ENCODE measurements at places on chromosomes 12 and 14.

GRCh38 chr14:94307410-94307992 lies 14.4 kb upstream of the SERPINA10 start:
- DNase-seq: no peak

- peak; percentile 87 for DNase-seq
Observed at GRCh38 chr14:104202259-104203070, 64.1 kb downstream of the KIF26A start.

DNA sequence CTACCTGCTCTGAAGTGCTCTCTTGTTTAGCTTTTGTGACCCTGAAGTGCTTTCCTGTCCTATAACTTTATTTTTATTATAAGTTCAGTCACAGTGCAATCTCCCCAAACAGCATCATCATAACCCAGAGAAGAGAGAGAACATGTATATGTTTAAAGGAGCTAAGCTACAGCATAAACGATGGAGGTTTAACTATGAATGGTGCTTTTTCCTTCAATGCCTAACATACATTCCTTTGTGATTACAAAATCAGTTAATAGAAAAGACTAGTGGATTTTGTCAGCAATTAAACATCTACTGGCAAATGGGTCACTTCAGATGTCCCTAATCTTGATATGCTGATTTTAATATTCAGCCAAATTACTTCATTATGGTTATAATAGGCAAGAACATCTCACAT lies 46.4 kb downstream of the ZFYVE21 start:
- peak; percentile 17 for DNase-seq

DNA sequence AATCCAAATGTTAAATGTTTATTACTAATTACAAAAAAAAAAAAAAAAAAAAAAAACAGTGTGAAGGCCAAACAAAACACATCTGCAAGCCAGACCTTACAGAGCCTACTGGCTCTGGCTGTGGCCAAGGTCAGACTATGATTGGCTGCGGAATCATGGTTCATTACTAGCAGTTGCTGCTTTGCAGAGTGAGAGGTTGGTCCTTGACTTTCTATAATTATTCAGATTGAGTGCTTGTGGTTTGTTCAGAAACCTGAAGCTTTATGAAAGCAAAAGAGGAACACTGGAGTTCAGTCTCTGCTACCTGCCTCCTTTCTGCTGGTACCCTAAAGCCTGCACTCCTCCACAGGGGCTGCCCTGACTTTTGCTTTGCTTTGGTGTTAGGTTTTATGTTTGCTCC lies 550.9 kb downstream of the BCL11B start:
- no peak for DNase-seq

- DNase-seq: no peak
Observed at GRCh38 chr14:41303506-41303905, 303.2 kb upstream of the LRFN5 start.

All from astrocyte of the hippocampus (primary cell).